AG10803 (cell line): ENCODE measurements at places on chromosomes 4 and X.

DNA sequence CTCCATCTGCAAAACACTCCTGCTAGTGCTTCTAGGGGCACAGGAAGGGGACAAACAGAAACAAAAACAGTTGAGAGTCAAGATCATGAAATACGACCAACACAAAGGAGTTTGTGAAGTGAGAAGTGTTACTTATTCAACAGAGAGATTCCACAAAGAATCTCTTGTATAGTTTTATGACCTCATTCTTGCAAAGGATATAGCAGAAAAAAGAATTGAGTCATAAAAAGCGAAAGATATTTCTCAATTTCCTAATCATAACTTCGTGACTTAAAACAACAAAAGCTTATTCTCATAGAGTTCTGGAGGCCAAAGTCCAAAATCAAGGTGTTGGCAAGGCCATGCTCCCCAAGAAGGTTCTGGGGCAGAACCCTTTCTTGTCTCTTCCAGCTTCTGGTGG is 40.7 kb downstream of the TIGD4 start:
- no peak for DNase-seq

- no peak for DNase-seq
These were observed 27.1 kb upstream of the ALB start for GRCh38 chr4:73376976-73377375.

GRCh38 chrX:49117581-49117980 is 6.0 kb downstream of the GPKOW start:
- no peak for DNase-seq

- no peak for DNase-seq
These were observed 40.1 kb downstream of the UGT2B17 start for GRCh38 chr4:68535974-68536373.

- no peak for DNase-seq
These were observed 20.6 kb upstream of the MAML3 start for GRCh38 chr4:140174543-140174942.

DNA sequence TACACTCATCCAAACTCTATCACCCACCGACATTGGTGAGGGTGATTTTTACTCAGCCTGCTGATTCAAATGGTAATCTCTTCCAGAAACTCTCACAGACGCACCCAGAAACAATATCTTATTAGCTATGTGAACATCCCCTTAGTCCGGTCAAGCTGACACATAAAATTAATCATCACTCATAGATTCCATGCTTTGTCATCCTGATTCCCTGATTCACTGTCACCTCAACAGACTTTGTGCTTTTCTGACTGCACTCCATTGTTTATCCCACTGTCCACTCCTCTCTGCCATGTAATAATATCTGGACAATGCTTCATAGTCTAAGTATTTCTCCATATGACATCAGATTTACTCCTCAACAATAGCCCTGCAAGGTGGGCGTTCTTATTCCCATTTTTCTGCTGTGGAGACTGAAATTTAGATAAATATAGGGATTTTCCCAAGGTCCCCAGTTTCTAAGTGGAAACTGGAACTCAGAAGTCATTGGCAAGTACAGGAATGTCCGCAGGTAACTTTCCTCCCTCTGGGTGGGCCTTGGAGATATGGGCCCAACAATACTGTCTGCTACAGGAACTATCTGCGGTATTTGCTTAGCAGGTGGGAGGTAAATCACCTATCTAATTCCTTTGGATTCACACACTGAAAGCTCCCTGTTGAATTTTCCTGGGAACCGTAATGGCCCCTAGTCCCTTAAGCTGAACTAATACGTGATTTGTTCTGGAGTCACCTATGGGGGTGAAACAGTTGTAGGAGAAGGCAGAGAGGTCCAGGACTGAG is 228.6 kb upstream of the BCOR start:
- no peak for DNase-seq

GRCh38 chr4:67871867-67872266 is 11.9 kb downstream of the TMPRSS11D start:
- peak; percentile 59 for DNase-seq

DNA sequence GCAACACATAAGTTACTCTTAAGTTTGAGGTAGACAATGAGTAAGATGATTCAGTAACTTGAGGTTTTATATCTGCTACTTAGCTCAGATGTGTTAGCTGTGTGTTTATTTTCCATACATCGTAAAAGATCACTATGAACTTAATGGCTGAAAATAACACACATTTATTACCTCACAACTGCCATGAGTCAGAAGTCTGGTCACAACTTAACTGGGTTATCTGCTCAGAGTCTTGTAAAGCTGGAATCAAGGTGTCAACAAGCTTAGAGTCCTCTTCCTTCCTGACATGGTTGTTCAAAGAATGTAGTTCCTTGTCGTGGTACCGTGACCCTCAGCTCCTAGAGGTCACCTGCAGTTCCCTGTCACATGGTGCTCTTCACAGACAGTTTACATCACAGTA is 204.9 kb upstream of the MAGEB2 start:
- DNase-seq: no peak

DNA sequence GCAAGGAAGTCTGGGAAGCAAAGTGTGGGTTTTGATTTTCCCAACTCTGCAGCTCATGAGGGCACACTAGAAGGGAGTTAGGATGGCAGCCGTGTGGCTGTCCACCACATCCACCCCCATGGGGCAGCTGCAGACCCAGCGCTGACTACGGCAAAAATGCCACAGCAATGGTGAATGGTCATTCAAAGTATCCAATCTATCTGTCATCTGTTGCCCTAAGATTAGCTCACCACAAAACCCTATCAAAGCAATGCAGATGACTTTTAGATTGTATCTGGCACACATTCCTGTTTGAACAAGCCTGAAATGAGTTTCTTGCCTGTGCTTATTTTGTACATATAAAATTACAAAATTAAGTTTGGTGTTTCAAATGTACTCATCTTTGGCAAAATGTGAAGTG is 29.7 kb upstream of the HPSE start:
- DNase-seq: no peak

DNA sequence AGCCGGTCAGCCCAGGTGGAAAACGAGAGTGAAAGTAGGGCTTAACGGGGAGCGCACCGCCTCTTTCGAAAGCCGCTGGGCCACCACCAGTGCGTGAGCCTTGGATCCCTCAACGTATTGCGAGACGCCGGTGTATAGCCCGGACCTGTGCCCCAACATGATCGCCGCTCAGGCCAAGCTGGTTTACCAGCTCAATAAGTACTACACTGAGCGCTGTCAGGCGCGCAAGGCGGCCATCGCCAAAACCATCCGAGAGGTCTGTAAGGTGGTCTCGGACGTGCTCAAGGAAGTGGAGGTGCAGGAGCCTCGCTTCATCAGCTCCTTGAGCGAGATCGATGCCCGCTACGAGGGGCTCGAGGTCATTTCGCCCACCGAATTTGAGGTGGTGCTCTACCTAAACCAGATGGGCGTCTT is 929 bp downstream of the MAB21L2 start:
- no peak for DNase-seq

- no peak for DNase-seq
These were observed 716 bp upstream of the SLC38A5 start for GRCh38 chrX:48470833-48471118.

- DNase-seq: peak; percentile 53
These were observed 16.0 kb downstream of the RTL3 start for GRCh38 chrX:78643096-78643495.

DNA sequence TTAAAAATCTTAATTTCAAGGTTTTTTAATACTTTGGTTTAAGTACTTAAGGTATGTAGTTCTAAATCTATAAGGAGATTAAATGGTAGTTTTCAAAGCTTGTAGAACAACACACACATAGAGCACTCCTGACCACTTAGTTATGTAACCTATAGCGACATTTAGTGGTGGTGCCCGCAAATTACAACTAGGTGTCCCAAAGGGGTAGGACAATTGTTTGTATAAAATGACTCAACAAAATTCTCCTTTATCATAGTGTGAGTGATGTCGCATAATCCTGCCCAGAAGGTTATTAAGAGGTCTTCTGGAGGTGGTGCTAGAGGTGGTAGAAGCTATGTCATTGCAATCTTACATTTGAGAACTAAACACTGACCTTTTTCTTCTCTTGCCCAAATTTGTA is 373.0 kb upstream of the RASGEF1B start:
- DNase-seq: peak; percentile 58

DNA sequence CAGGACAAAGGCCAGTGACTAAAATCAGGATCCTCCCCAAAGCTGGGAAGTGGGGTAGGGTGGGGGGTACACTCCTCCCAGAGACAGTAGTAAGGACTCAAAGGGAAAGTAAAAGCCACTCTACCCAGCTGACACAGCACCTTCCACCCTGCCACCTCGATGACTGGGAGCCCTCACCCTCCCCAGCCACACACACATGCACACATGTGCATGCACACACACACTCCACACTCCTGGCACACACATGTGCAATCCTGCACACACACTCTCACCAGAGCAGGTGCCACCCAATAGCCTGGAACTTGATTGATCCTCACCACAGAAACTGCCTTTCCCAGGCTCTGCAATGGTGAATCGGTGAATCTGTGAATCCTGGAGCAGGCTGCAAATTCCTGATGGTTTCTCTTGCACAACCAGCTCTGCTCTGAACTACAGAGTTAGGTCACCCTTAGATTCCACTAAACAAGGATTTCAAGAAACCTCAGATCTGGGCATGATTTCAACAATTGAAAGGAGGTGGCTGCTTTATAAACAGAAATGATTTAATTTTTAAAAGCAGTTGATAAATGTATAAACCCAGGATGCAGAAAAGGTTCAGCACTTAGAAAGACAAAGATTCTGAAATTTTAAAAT is 21.5 kb downstream of the AMOT start:
- DNase-seq: peak; percentile 92

- no peak for DNase-seq
These were observed 147.5 kb upstream of the SMIM31 start for GRCh38 chr4:164606478-164606877.

- no peak for DNase-seq
These were observed 14.6 kb upstream of the MAGIX start for GRCh38 chrX:49147936-49148335.

- peak; percentile 0 for DNase-seq
These were observed 48.3 kb upstream of the NAP1L2 start for GRCh38 chrX:73262991-73263390.

- DNase-seq: no peak
These were observed 210.8 kb downstream of the ARHGAP10 start for GRCh38 chr4:147942729-147943128.

DNA sequence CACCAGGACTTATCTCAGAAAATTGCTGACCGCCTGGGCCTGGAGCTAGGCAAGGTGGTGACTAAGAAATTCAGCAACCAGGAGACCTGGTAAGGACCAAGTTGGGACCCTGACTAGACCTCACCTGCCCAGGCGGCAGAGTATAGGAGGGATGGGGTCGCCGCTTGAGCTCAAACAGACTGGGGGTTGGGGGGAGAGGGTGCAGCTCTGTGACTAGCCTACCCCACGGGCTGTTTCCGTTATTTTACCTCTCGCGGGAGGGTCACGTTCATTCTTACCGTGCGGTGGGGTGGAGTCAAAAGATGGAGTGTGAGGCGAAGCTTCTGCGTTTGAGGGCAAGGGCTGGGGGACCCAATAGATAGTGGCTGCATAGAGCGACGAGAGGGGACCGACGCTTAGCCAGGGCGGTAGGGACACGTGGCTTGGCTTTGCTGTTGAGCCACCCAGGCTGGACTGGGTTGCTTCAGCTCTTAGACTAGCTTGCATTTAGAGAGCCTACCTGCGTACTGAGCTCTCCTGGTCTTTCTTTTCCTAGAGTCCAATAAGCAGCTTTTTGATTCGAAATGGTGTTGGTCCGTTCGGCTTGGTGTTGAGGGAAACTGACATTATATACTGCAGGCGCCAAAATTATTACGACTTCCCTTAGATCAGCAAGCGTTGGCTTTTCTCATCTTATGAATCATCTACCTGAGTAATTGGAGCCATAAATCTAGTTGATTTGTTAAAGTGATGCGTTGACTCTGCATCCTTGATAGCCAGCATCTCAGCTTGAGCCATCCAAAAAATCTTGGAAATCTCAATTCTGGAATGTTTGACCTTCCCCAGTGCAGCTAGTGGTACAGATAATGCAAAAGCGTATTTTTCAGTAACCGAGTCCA is 591 bp downstream of the PRPS1 start:
- no peak for DNase-seq

DNA sequence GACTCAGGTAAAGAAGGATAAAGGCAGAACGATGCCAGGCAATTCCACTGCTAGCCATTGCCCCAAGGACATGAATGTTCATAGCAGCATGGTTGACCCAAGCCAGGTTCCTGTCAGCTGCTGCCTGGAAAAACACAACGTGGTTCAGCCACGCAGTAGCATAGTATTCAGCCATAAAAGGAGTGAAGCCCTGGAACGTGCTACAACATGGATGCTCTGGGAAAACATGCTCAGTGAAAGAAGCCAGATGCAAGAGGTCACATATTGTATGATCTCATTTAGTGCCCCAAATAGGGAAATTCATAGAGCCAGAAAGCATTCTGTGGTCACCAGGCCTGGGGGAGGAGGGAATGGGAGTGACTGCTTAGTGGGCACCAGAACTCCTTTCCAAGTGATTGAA is 129.8 kb downstream of the GPR143 start:
- peak; percentile 39 for DNase-seq

GRCh38 chr4:118814058-118814457 is 21.9 kb downstream of the SEC24D start:
- DNase-seq: no peak

DNA sequence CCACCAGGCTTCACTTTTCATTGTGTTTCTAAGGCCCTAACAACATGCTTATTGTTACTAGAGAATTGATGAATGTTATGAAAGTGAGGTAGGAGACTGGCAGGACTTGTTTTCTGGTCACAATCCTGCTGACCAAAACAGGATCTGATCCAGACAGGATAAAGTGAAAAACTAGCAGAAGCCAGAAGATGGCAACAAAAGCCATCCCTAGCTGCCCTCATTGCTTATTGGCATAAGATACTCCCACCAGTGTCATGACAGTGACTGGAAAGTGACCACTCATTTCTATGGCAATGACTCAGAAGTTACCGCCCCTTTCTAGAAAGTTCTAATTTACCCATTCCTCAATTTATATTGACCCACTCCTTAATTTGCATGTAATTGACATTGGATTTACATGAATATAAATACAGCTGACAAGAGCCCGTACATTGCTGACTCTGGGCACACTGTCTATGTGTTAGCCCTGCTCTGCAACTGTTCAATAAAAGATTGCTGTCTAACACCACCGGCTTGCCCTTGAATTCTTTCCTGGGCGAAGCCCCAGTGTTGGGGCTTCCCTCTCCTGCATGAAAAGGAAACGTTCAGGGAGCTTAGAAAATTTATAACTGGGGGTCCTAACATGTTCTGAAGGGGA is 30.0 kb upstream of the FGG start:
- DNase-seq: no peak

DNA sequence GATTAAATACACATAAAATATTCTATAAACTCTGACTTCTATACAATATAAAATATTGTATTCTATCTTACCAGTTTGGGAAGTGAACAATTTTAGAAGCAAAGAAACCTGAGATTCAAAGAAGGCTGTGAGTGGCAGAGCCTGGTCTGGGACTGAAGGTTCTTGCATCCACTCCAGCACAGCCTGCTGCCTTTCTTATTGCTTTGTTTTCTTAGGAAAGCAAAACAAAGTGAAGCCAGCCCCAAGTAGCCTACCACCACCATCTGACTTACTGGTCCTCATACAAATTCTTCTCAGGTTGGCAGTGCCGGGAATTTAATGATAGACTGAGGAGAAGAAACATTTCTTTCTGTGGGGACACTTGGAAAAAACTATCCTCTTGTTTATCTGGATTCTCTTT is 129.7 kb upstream of the SMAD1 start:
- no peak for DNase-seq
